ENCODE measurements at places on chromosomes 2 and 18.

GRCh38 chr2:24892928-24893327 lies 27.1 kb downstream of the ADCY3 start:
- DNase-seq: no peak

GRCh38 chr18:34970106-34970505 lies 71.1 kb upstream of the MAPRE2 start:
- DNase-seq: no peak

DNA sequence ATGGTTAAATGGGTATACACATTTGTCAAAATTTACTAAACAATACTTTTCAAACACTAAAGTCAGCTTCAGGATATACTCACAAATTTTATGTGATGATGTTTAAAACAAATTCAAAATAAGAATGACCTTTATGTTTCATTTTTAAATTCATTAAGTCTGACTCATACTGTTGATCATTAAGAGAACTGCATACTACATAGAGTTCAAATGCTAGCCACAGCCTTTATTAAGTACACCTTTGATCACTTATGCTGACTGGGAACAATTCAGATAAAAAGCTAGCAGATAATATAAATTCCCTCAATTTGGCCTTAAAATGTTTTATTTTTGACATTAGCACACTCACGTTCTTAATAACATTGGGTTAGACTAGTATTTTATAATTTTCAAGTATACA lies 14.1 kb downstream of the LMAN1 start:
- no peak for DNase-seq

GRCh38 chr2:25720575-25720974 lies 47.2 kb upstream of the DTNB start:
- no peak for DNase-seq

DNA sequence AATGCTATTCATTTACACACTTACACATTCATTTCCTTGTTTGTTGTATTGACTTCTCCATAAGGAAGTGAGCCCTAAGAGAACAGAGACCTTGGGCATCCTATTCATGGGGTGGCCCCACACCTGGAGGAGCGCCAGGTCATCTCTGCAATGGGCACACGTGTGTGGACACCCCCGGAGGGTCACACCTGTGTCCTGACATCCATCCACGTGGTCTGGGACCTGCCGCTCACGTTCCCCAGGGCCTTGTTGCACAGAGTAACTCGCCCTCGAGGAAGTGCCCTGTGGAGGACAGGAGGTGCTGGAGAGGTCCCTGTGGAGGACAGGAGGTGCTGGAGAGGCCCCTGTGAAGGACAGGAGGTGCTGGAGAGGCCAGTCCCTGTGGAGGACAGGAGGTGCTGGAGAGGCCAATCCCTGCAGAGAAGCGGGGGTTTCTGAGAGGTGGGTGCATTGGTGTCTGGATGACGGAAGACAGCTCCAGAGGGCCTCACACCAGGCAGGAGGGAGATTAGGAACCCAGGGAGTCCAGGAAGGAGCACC lies 73.2 kb upstream of the GPC1 start:
- DNase-seq: no peak

- DNase-seq: no peak
Observed at GRCh38 chr2:109531896-109532727, 81.7 kb downstream of the SEPTIN10 start.

DNA sequence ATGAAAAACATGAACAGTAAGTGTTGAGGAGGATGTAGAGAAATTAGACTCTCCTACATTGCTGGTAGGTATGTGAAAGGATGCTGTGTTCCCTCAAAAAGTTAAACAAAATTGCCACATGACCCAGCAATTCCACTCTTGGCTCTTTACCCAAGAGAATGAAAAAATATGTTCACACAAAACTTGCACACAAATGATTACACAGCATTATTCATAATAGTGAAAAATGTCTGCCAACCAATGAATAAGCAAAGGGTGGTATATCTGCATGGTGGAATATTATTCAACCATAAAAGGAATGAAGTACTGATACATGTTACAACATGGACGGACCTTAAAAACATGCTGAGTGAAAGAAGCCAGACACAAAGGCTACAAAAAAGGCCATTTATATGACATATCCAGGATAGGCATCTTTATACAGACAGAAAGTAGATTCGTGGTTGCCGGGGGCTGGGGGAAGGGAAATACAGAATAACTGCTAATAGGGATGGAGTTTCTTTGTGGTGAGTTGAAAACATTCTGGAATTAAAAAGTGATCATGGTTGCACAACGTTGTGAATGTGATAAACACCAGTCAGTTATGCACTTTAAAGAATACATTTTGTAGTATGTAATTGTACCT lies 85.4 kb upstream of the MYO3B start:
- no peak for DNase-seq

DNA sequence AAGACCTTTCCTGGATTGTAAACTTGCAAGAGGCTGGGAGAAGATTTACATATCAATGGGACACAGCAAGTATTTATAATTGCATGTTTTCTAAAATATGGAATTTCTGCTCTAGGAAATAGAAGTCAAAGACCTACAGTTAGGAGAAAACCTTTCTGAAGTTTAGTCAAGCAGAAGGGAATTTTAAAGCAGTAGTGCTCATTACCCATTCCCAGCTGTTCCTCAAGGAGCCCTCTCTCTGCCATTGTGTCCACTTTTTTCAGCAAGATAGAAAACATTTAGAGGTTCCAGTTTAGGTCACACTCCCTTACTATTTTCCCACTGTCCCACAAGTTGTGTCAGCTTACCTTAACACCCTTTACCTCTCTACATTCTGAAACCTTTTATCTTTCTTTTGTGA lies 584.0 kb upstream of the CHAC2 start:
- no peak for DNase-seq

- no peak for DNase-seq
Observed at GRCh38 chr2:136106505-136106904, 11.4 kb downstream of the CXCR4 start.

DNA sequence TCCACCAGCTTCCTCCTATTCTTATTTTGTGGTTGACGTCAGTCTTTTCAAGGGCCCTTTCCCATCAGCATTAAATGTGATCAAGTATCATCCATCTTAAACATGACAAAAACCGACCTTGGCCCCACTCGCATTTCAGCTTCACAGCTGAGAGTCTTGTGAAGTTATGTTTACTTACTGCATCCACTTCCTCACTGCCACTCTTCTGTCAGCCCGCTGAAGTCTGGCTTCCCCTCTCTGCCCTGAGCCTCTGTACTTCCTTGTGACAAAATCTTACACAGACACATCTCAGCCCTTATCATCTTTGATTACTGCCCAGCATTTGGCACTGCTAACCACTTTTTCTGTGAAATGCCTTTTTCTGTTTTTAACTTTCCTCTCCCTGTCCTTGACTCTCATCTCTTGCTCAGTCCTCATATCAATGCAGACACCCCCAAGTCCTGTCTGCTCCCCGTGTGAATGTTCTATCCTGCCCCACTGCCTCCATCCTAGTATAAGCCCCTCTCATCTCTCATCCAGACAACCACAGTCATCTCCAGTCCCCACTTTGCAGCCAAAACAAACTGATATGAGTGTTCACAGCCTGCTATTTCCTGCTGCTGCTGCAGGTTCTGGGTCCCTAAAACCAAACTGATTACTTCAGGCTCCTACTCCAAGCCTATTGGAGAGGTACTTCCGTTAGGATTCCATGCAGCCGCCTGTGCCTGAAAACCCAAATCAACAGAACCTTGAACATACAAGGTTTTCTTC lies 31.4 kb downstream of the FOSL2 start:
- DNase-seq: no peak

DNA sequence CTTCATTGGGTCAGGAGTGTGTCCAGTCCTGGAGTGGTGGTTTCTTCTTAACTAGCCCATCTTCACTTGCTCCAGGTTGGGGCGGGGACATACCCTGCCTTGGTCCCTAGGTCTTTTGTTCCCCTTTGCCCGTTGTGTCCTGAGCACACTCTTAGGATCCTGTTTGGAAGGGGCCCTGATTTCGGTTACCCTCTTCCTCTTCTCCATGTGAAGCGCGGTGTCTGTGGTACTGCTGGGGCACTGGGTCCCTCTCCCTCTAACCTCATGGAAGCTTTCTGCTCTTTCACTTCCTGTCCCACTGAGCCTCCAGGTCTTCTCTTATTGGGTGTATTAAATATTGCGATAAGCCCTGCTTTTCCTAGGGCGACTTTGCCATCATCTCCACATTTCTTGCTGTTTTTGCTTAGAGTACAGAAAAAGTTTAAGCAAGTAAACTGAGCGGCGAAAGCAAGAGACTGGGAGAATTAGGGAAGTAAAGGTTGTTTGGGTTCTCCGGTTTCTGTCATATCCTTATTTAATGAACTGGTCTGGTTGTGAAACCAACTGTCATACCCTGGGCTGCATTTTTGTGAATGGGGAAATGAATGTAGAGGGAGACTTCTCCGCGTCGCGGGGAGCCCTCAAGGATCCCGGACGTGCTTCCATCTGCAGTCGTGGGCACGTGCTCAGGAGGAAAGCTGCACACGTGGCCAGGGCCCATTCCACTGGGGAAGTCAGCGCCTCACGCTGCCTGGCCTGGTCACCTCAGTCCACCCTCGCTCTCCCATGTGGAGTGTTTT lies 73.8 kb upstream of the B3GNT7 start:
- no peak for DNase-seq

DNA sequence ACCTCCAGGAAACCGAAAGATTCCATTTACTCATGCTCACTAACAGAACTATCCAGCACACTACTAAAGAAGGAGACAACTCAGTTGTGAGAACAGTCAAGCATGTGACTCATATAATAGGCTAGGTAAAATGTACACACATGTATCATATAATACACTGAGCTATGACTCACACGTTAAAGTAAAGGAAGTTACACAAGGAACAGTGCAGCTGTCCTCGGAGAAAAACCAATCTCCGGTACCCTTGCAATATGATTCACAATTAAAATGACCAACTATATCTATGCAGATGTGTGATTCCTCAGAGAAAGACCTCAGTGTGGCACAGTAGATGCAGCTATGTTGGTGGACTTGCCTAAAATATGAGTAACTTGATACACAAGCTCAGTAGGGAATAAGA lies 76.5 kb downstream of the STRN start:
- no peak for DNase-seq

Data from HAP-1 (cell line).